Upper lobe of right lung (tissue), 1 donor: ENCODE measurements at places on chromosomes 13 and 19.

DNA sequence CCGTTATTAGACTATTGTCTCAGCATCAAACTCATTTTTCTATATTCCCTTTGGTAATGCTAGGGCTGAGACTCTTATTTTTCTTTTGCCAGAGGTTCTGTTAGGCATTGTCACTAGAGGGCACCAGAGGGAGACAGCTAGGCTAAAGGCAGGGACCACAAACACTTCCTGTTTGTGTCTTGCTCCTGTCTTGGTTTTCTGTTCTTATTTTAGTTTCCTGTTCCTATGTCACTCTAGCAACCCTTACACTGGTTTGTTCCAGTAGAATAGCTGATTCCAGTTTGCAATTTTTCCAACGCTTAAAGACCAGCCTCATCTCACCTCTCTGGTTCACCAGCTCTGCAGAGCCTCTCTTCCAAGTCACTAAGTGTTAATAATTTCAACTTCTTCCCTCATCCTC lies 772.0 kb downstream of the DIAPH3 start:
- DNase-seq: no peak

GRCh38 chr13:29943686-29944085 lies 93.3 kb upstream of the UBL3 start:
- no peak for DNase-seq

DNA sequence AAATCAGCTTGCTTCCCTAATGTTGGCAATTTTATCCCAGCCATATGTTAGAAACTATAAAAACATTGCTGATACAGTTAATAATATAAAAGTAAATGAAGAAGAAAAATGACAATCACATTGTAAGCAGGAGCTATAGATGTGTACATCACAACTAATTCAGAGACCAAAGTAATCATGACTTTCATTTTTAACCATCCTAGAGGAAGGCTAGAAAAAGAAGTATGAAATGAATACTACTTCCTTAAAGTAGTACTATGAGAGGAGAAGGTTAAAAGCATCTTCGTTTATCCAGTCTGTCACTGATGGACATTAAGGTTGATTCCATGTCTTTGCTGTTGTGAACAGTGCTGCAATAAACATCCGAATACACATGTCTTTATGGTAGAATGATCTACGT lies 135.5 kb downstream of the IRS2 start:
- no peak for DNase-seq

DNA sequence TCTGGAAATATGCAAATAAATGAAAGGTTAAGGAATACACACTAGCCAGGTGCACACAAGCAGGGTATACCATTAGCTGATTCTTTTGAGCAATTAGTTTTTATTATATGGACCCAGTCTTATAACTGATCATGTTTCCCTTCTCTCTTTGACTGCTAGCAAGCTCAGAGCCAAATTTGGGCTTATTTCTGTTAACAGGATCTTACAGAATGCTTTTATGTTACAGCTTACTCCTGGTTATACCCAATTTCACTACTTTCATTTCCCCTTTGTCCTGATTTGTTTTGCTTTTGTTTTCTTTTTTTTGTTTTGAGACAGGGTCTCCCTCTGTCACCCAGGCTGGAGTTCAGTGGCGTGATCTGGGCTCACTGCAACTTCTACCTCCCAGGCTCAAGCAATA lies 12.9 kb upstream of the TPT1 start:
- DNase-seq: no peak

DNA sequence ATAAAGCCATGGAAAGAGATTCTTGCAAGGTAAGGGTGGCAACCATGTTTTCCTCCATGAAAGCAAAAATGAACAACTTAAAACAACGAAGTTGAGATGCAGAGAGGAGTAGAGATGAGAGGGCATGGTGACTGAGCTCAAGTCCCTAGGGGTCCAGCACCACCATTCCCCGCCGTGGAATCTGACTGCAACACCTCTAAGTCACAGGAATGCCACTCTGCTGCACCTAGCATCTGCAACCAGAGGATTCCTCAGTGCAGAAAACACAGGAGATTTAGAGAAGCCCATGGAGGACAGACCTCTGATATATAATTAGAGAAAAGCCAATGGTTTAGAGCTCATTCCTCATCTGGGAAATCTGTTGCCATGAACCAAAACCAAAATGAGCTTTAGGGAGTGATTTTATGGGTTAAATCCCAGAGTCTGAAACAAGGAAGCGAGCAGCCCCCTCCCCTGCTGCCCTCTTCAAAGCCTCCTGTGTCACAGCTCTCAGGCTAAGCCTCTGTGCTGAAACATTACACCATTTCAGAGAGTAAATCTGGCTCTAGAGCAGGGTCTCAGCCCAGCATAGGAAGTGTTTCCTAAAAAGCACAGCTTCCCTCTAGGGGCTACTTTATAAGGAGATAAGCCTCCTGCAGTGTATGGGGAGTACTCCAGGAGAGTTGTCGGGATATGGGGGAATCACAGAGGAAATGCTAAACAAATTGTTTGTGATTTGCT lies 1043.6 kb downstream of the UQCRFS1 start:
- no peak for DNase-seq

DNA sequence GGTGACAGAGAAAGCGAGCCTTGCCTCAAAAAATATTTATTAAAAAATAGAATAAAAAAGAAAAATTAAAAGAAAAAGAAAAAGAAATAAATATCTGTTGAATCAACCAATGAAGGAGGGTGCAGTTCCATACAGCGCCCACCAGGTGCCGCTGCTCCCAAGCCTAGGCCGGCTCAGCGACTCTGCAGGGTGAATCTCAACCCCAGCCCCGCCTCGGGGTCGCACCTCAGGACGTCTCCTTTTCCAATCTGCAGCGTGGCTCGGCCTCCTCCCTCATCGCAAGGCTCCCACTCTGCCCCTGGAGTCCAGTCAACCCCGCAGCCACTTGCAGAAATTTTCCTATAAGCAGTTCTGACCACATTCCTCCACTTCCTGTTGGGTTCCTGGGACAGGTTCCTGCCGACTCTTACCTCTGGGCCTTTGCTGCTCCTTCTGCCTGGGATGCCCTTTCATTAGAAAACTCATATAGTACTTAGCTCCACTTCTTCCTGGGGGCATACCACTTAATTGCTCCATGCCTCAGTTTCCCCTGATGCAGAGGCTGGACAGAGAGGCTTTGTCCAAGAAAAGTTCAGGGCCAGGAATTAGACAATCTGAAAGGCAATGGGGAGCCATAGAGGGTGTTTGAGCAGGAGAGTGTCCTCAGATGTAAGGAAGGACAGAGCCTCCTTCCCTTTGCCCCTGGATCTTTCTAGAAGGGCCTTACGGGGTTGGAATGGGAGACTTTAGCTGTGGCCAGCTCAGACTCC lies 24.3 kb downstream of the NFILZ start:
- peak; percentile 80 for DNase-seq

GRCh38 chr13:94534166-94534565 lies 54.7 kb upstream of the DCT start:
- DNase-seq: no peak

DNA sequence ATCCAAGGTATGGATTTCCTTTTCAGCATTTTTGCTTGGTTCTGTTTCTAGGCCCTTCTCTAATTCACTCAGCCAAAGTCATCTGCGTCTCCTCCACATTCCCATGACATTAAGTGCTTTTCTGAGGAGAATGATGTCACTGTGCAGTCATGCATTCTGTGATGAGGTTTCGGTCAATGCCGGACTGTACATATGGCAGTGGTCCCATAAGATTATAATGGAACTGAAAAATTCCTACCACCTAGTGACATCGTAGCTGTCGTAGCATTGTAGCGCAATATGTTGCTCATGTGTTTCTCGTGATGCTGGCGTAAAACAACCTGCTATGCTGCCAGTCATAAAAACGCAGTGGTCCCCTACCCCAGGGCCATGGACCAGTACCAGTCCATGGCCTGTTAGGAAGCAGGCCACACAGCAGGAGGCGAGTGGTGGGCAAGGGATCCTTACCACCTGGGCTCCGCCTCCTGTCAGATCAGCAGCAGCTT lies 63.4 kb upstream of the TNFRSF19 start:
- DNase-seq: no peak

DNA sequence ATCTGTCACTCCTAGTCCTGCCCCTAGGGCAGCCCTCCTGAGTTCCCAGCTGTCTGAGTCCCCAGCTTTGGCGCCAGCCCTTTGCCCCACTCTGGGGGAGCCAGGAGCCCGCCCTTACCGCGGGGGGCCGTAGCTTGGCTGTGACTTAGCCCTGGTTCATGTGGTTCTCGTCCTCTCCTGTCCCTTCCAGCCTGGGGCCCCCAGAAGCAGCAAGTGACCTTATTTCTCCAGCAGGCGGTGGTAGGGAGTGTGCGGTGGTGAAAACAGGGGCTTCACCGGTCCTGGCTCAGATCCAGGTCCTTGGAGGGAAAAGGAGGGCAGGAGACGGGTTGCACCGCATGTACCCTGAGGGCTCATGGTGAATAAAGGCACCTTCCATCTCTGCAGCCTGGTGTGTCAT lies 7.9 kb downstream of the GIPC3 start:
- DNase-seq: no peak

- no peak for DNase-seq
Observed at GRCh38 chr13:76330761-76331160, 555.4 kb downstream of the KCTD12 start.

DNA sequence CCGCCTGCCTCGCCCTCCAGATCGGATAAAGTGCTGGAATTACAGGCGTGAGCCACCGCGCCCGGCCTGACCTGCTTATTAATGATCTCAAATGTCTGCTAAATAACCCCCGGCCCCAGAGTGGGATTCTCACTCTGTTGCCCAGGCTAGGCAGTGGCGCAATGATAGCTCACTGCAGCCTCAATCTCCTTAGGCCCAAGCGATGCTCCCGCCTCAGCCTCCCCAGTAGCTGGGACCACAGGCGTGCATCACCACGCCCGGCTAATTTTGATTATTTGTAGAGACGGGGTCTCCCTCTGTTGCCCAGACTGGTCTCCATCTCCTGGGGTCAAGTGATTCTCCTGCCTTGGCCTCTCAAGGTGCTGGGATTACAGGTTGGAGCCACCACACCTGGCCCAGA lies 626 bp upstream of the ATP5F1D start:
- no peak for DNase-seq

- no peak for DNase-seq
Observed at GRCh38 chr13:29573190-29573589, 22.3 kb downstream of the SLC7A1 start.

DNA sequence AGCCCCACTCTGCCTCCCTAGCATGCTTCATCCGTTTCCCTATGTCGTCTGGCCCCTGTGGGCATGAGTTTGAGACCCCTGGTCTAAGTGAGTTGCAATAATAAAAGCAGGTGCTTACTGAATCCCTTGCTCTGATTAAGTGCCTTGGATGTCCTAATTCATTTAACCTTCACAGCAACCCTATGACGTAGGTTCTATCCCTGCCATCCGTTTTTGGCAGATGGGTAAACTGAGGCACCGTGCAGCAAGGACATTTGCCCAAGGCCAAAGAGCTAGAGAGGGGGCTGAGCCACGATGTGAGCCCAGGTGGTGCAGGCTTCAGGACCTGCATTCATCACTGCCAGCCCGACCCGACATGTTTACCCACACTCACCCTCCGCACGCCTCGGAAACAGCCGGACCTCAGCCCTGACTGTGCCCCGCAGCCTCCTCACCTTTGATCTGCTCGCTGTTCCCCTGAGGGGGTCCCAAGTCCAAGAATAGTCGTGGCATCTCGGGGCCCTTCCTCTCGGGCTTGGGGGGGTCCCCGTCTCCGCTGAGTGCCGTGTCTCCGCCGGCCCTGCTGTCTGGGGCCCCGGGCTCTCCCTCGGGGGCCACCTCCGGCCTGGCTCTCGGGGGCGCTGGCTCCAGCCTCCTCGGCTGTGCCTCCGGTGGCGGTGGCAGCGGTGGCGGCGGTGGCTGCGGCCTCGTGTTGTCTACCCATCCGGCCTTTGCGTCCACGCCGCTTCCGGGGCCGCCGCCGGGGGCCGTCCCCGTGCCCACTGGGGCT lies 14.5 kb downstream of the LMTK3 start:
- DNase-seq: no peak

- DNase-seq: no peak
Observed at GRCh38 chr13:104253063-104253680, 1187.0 kb upstream of the SLC10A2 start.

- DNase-seq: no peak
Observed at GRCh38 chr13:51112771-51113170, 1.7 kb upstream of the C13orf42 start.

DNA sequence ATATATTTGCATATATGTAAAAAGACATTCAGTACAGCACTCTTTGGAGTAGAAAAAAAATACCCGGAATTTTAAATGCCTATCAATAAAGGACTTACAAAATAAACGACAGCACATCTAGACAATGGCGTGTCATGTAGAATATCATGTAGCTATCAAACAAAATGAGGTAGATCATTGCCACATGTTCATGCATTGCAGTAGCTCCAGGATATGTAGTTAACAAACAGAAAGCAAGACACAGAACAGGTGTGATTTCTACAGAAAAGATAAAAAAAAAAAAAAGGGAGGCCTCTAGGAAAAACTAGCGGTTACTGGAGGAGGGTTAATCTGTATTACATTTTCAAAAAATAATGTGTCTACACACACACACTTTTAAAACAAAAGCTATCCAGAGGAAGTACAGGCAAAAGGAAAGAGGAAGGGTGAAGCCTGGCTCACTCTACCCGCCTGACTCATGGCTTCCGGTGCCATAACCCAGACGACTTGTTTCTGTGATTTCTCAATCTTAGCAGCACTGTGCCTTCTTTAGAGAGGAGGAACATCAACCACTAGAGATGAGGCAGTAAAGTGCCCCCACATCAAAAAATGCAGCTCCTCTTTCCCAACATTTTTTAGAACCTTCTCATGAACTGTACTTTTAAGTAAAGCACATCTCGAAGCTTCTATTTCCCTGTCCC lies 6.9 kb downstream of the KCTD12 start:
- peak; percentile 77 for DNase-seq

GRCh38 chr13:94829185-94829836 lies 117.0 kb upstream of the SOX21 start:
- no peak for DNase-seq

DNA sequence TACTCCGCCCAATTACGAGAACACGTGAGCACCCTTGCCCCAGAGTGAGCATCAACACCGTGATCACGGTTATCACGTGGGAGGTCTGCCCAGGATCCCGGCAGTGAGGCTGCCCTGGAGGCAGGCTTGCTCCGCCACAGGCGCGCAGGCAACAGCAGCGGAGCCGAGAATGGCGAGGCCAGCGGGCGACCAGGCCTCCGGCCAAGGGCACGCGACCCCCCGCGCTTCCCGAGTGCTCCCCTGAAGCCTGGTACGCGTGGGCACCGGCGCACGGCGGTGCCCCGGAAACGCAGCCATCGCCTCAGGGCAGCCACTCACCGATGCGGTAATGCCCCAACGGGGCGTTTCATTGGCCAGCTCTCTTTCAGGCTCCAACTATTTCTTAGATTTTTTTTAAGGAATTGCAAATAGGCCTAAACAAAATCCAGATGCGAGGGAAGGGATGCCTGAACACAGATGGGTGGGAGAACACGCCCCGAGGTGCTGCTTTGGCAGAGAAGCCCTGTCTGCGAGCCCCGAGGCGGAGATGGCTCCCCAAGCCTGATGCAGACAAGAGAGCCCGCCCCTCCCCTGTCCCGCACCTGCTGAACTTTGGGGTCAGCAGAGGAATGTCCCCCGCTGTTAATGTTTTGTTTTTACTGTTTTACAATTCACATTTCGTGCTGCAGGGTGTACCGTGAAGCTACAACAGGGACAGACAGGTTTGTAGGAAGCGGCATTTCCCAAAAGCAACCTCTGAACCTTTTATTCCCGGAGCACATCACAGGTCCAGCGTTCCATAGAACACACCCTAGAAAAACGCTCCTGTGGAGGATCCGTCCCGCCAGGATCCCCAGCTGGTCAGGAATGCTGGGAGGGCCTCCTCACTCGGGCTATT lies 132.7 kb downstream of the ZDHHC20 start:
- peak; percentile 67 for DNase-seq
